ENCODE measurements at places on chromosomes 16 and 17.

- DNase-seq = peak; percentile 43
Observed at GRCh38 chr17:58083491-58084316, 485 bp downstream of the DYNLL2 start.

DNA sequence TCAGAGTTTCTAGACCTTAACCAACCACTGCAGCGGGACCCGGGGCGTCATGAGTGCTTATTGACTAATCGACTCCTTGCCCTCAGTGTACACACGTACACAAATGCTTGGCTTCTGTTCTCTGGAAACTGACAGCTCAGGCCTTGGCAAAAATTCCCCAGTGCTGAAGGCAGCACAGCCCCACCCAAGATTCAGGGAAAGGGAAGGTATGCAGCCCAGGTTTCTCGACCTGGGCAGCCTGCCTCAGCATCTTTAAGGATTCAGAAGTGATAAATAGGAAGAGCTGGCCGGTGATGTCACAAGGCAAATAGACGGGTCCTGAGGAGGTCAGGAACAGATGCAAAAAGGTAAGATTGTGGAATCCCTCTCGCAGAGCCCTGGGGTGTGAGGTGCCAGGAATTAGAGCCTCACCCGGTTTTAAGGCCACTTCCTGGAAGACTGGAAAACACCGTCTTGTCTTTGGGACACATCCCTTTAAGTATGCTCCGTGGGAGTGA lies 9.0 kb upstream of the CDH3 start:
- DNase-seq = no peak

- DNase-seq = no peak
Observed at GRCh38 chr16:54201200-54201599, 85.4 kb downstream of the IRX3 start.

GRCh38 chr17:47806913-47807255 lies 14.7 kb downstream of the OSBPL7 start:
- DNase-seq = no peak

Measured in IMR-90 (cell line).